Activated CD4-positive, alpha-beta T cell treated with anti-CD3 and anti-CD28 coated beads for 36 hours (primary cell): ENCODE measurements at places on chromosomes 4 and X.
A peak's percentile ranks its signal among the peaks of the same experiment; 100 is the strongest.

GRCh38 chr4:4422856-4423499 is 36.1 kb downstream of the NSG1 start:
- DNase-seq: no peak

GRCh38 chr4:62644372-62644771 is 1444.2 kb downstream of the ADGRL3 start:
- DNase-seq: no peak

GRCh38 chr4:10809905-10810304 is 125.3 kb upstream of the CLNK start:
- DNase-seq: no peak

GRCh38 chr4:39362827-39363226 is 3.3 kb downstream of the RFC1 start:
- no peak for DNase-seq

GRCh38 chrX:10597871-10598270 is 22.5 kb downstream of the MID1 start:
- DNase-seq: peak; percentile 5

DNA sequence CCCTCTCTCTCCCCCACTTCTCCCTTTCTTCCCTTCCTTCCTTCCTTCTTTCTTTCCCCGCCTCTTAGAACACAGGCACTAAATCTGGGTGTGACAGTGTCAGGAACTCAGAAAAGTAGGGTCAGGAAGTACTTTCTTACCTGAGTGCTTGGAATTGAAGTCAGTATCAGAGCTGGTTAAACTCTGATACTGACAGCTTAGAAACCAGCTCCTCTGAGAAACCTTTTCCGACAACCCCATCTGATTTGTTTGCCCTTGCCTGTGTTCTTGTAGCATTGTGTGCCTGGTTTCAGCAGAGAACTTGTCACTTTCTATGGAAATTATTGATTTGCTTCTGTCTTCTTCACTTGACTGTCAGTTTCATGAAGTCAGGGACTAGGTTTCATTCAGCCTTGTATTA is 113.9 kb downstream of the AASDH start:
- no peak for DNase-seq
